Vagina (tissue), 2 donors: ENCODE measurements at places on chromosomes 7 and 10. TPM values are rescaled to one million over a fixed set of nuclear protein-coding genes. Genes with fewer than 3 reads are reported as not detected.
A peak's percentile ranks its signal among the peaks of the same experiment; 100 is the strongest.

DNA sequence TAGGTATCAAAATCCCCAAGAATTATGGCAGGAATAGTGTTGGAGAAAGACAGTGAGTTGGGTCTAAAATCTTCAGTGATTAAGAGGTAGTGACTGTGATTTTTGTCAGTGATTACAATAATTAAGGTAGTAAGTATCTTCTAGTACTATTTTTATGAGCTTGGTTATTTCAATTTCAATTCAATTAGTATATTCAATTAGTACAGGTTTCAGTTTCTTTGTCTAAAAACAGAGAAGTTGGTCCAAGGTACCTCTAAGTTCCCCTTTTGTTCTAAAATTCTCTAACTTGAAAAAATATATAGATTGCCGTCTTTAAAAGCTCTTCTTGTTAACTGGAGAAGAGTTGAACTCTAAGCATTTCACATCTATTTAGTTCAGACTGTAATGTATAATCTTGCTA lies 82.9 kb downstream of the OTUD1 start:
- no peak for DNase-seq
- no peak overlapping the region for H3K27ac ChIP-seq
- H3K36me3 ChIP-seq, result no peaks in the 10 kb centered on the region

DNA sequence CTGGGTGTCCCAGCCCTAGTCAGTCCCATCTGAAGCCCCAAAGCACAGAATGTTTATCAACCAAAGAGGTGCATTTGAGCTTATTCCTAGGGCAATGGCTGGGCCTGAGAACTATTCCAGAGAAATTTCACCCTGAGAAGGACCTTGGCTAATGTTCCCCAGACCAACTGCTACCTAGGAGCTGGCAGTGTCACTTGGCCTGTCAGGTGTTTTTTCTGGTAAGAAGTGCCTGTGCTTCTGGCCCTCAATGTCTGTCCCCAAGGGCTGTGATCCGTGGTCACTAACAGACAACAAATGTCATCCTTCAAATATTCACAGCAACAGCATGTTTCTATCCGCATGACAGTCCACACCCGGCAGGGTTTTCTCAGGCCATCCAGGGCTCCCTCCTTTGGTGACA lies 209.3 kb upstream of the FRMD4A start:
- H3K4me3 ChIP-seq, result no peak overlapping the region
- H3K36me3 ChIP-seq, result no peaks in the 10 kb centered on the region
- no peak for DNase-seq

- H3K4me1 ChIP-seq, result no peaks in the 10 kb centered on the region
- H3K27ac ChIP-seq, result no peak overlapping the region
- no peaks in the 10 kb centered on the region for H3K36me3 ChIP-seq
- H3K4me3 ChIP-seq, result no peak overlapping the region
Measured at GRCh38 chr7:80241671-80242070, 107.0 kb downstream of the GNAI1 start.

GRCh38 chr10:117086546-117086945 lies 51.5 kb downstream of the VAX1 start:
- H3K4me3 ChIP-seq, result no peak overlapping the region
- H3K27me3 ChIP-seq, result no peaks in the 10 kb centered on the region

GRCh38 chr7:72335561-72336381 lies 76.4 kb downstream of the CALN1 start:
- no peaks in the 10 kb centered on the region for H3K36me3 ChIP-seq
- H3K27me3 ChIP-seq, result no peaks in the 10 kb centered on the region
- peak overlapping the region; percentile 48 for H3K4me3 ChIP-seq
- H3K27ac ChIP-seq, result peak overlapping the region; percentile 47
- no peak for DNase-seq
- peaks cover 19% of the 10 kb centered on the region for H3K4me1 ChIP-seq

GRCh38 chr10:91201213-91201996 lies 19.1 kb upstream of the PCGF5 start:
- H3K4me3 ChIP-seq, result no peak overlapping the region
- peaks cover 23% of the 10 kb centered on the region for H3K4me1 ChIP-seq
- H3K36me3 ChIP-seq, result no peaks in the 10 kb centered on the region
- no peaks in the 10 kb centered on the region for H3K27me3 ChIP-seq
- H3K27ac ChIP-seq, result no peak overlapping the region

DNA sequence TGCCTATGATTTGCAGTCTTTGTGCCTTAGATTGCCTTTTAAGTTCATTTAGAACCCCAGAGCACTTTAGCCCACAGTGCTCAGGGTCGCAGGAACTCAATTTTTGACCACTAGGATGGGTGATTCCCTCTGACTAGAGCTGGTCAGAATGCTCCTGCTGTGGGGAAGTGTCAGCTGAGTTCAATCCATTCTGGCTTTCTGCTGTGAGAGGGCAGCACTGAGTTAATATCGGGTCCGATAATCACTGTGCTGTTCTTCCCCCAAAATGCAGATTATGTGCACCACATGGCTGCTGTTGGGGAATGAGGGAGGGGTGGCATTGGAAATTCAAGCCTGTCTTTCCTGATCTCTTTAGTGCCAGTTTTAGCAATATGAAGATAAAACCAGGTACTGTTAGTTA lies 886.4 kb downstream of the DNAJB9 start:
- no peaks in the 10 kb centered on the region for H3K4me1 ChIP-seq
- no peak overlapping the region for H3K27ac ChIP-seq
- no peaks in the 10 kb centered on the region for H3K36me3 ChIP-seq

DNA sequence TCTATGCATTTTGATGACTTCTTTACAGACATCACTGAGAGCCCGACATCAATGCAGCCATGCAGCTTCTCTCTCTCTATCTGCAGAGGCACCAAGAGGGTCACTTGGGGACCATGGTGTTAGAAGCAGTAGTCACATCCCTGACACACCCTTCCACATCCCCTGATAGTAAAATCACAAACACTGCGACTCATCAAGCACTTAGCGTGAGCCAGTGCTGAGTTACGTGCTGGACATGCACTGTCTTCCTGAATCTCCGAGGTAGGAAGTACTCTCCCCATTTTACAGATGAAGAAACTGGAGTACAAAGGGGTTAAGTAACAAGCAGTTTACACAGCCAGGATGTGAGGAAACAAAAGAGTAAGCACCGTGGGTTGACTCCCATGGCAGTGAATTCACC lies 109.2 kb downstream of the OSBPL3 start:
- H3K36me3 ChIP-seq, result peaks cover 4% of the 10 kb centered on the region
- H3K4me1 ChIP-seq, result no peaks in the 10 kb centered on the region
- DNase-seq, result no peak
- no peak overlapping the region for H3K27ac ChIP-seq
- H3K27me3 ChIP-seq, result no peaks in the 10 kb centered on the region

DNA sequence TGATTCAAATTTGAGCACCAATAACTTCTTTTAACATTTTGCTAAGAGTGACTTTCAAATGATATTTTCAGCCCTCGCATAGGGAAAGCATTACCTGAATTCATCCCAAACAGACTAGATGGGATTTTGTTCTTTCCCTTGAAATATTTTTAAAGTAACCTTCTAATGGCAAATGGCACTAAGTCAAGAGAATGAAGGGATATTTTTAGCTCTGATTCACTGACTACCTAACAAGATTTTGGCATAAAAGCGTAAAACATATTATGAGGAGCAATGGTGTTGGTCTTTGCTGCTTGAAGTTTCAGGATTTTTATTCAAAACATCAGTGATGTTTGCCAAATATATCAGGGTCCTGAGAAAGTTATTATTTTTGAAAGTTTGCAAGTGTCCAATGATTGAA lies 290.3 kb downstream of the CDK14 start:
- no peak overlapping the region for H3K4me3 ChIP-seq
- H3K27ac ChIP-seq, result no peak overlapping the region
- no peaks in the 10 kb centered on the region for H3K27me3 ChIP-seq
- no peaks in the 10 kb centered on the region for H3K4me1 ChIP-seq

- H3K27ac ChIP-seq, result no peak overlapping the region
- no peaks in the 10 kb centered on the region for H3K4me1 ChIP-seq
- no peaks in the 10 kb centered on the region for H3K27me3 ChIP-seq
- DNase-seq, result no peak
Measured at GRCh38 chr10:68010426-68010940, 64.6 kb downstream of the HERC4 start.

- no peak for DNase-seq
- H3K36me3 ChIP-seq, result no peaks in the 10 kb centered on the region
- H3K4me3 ChIP-seq, result no peak overlapping the region
- peaks cover 29% of the 10 kb centered on the region for H3K4me1 ChIP-seq
- H3K27me3 ChIP-seq, result no peaks in the 10 kb centered on the region
Measured at GRCh38 chr7:27967639-27968038, 213.0 kb downstream of the JAZF1 start.

Gene CYP26C1
- total RNA-seq, result not detected

Gene CNOT4
- 23.3 TPM for total RNA-seq

Gene VENTX
- total RNA-seq, result 0.98 TPM

Gene CALML5
- 102 TPM for total RNA-seq

Gene AS3MT
- 3.2 TPM for total RNA-seq

Gene CDHR3
- 8.8 TPM for total RNA-seq

Gene ZNF117
- total RNA-seq, result 18.2 TPM

Gene LRRC17
- 2.9 TPM for total RNA-seq
